Activated CD4-positive, alpha-beta T cell treated with anti-CD3 and anti-CD28 coated beads, Interleukin-2, amount 50 U/mL, for 16 hours (primary cell): ENCODE measurements at places on chromosomes 7 and 10.
A peak's percentile ranks its signal among the peaks of the same experiment; 100 is the strongest.

DNA sequence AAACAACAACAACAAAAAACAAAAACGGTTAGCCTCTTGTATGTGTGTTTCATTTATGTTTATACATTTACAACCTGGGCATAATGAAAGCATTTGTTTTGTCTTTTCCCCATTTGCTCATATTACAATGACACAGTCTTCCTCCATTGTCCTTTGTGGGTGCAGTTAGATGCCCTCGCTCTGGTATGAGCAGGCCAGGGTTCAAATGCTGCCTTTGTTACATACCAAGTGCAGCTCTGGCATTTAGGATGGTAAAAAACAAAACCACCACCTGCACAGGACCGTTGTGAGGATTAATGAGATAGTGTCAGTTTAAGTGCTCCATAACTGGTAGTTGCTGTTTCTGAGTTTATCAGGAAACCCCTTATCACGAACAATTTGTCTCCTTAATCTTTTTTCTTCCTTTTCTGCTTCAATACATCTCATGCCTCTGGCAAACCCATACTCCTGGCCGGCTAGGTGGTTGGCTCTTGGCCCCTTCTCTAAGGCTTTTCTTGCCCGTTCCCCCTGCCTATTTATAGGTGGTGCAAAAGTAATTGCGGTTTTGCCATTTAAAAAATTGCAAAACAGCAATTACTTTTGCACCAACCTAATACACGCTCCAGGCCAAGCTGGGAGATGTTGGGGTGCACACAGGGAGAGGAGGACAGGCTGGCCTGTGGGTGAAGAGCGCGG, 18.6 kb upstream of the TMEM225B start:
- no peak for DNase-seq

DNA sequence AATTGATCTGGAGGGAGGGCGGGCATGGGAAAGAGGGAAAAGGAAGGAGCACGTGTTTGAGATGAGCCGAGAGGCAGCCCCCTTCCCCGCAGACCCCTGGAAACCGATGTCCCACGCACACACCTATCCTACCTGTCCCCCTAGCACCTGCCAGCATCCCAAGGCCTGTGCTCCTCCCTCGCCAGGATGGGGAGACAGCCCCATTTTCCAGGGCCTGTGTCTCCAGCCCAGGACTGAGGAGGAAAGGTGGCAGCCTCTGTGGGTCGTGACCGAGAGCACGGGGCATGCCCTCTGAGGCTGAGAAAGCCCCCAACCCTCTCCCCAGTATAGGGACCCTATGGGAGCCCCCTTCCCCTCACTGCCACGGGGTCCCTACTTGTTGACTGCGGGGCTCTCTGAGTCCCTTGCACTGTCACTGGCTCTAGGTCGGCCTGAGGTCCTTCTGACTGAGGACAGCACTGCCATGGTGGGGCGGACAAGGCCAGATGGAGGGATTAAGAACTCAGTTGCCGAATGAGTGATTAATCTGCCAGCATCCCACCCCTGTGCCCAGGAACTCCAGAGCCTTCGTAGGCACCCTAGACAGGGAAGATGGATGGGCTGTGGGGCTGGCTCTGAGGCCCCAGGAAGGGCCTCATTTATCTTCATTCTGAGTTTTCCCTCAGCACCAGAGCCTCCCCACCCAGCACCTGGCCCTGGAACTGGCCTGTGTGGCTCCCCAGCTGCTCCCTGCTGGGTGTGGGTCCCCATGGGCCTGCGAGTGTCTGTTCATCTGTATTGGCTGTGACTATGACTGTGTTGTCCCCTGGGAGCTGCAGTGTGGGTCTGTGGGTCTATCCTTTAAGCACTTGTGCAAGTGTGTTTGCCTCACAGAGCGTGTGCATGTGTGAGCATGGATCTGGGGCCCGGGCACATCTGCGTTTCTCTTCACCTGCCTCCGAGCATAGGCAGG, 26.0 kb downstream of the CRHR2 start:
- no peak for DNase-seq

DNA sequence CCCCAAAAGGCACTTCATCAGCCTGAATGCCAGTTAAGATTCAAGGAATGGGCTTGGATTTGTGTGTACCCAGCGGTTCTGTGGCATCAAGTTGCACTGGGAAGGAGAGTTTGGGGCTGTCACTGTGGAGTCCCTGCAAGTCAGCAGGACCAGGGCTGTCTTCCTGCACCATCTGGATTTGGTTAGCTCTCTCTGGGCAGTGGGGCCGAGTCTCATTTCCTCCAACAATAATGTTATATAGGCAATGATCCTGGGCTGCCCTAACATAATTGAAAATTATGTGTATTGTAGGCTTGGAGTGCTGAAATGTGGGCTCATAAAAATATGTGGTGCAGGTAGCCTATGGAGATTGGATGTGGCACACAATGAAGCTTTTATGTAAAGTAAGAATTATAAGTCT, 87.2 kb downstream of the TCF7L2 start:
- DNase-seq: no peak

GRCh38 chr7:90777465-90777864, 181.3 kb downstream of the CDK14 start:
- no peak for DNase-seq

- peak; percentile 22 for DNase-seq
Measured at GRCh38 chr7:77887567-77887966, 89.0 kb downstream of the PHTF2 start.

- no peak for DNase-seq
Measured at GRCh38 chr10:31204090-31204489, 114.9 kb upstream of the ZEB1 start.

DNA sequence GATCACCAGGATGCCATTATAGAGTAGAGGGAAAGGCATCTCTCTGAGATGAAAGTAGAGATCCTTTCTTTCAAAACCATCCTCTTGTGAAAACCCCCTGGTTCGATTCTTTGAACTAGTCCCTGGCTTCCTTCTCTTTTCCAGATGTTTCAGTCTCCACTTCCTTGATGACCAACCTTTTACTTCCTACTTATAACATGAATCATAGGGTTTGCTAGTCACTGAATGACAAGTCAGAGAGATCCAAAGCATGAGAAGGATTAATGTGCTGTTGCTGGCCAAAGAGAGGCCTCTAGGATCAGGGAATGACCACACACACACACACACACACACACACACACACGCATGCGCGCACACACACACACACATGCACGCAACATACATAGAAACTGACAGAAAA, 161.1 kb upstream of the FRMD4A start:
- DNase-seq: no peak

GRCh38 chr10:34228066-34228465, 587.0 kb downstream of the PARD3 start:
- no peak for DNase-seq

- DNase-seq: peak; percentile 93
Measured at GRCh38 chr10:84267503-84268126, 22.8 kb downstream of the RGR start.

GRCh38 chr10:76732306-76732705, 905.3 kb downstream of the KCNMA1 start:
- DNase-seq: no peak

- DNase-seq: no peak
Measured at GRCh38 chr10:70918851-70919530, 30.6 kb upstream of the PCBD1 start.

- no peak for DNase-seq
Measured at GRCh38 chr10:94416896-94417295, 14.6 kb downstream of the TBC1D12 start.

DNA sequence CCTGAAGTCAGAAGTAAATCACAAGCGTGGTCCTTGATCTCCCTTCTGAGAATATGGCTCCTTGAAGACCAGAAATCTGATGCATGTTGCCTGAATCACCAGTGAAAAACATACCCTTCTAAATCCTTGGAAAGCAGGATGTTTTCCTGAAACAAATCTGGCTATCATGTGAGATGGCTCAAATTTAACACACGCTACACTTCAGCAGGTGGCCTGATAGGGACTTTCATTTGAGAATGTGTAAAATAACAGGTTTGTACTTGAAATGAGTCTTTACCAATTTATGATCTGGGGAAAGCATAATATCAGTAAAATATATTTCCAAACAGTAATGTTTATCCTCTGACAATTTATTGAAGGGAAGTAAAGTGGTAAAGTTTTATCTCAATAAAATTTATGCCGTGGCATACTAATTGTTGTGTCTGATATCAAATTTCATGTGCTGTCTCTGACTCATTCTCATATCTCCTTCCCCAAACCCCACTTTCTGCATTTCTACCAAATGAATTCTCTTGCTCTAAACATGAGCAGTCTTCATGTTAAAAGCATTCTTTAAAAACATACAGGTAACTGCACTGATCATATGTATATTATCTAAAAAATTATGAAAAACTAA, 17.4 kb downstream of the CYP3A4 start:
- DNase-seq: no peak

GRCh38 chr10:79243181-79244067, 103.8 kb upstream of the PPIF start:
- DNase-seq: peak; percentile 81

- peak; percentile 30 for DNase-seq
Measured at GRCh38 chr10:33416209-33416608, 81.7 kb upstream of the NRP1 start.

DNA sequence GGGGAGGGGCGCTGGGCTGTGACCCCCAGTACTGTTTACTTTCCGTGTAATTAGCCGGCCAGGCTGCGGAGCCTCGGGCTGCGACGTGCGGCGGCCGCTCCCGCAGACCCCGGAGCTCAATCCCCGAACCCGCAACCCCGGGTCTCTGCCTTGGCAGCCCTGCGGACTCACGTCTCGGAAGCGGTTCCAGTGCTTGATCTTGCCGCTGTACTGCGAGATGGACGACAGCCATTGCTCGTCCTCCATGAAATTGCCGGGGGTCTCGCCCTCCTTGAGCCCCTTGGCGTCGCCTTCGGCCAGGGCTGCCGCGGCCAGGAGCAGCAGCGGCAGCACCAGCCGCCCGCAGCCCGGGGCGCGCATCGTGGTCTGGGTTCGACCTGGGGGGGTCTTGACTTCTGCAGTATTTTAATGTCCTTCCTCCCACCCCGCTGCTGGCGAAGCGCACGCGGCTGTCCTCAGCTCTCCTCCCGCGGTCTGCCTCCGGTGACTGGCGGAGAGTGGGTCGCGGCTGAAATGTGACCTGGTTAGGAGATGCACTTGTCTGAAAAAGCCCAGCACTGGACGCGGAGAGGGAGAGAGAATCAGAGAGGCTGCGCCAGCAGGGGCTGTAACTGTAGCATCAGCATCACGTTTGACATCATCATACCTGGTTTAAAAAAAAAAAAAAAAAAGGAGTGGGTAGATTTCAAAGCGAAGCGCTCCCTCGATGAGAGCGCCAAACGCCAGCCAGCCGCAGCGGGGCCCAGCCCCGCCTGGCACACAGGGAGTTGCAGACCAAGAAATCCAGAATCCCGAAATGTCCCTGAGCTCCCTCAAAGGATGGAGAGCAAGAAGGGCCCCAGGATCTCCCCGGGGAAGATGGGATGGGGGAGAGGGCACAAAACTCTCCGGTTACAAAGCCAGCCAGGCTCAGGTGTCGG, at the start of gene SPOCK2:
TSS of gene SPOCK2 (minus strand) at position 583 of the 920 bp plus-strand sequence. CDS start at position 360, 223 bp downstream.
- DNase-seq: peak; percentile 69

DNA sequence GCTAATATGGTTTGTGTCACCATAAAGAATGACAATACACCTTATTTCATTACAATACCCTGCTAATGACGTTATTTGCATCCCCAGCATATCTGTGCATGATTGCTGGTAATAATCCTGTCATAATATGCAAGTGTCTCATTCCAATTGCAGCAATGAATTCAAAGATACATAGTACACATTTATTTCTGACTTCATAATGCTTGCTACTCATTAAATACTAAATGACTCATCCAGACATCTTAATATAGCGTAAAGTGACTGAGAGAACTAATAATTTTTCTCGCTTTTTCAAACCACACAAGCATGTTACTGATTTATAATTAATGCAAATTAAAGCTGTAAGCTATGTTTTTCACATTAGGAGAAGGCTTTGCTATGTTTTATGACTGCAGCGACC, 234.7 kb upstream of the MDFIC start:
- DNase-seq: no peak

GRCh38 chr10:121774404-121774803, 153.4 kb downstream of the ATE1 start:
- no peak for DNase-seq

DNA sequence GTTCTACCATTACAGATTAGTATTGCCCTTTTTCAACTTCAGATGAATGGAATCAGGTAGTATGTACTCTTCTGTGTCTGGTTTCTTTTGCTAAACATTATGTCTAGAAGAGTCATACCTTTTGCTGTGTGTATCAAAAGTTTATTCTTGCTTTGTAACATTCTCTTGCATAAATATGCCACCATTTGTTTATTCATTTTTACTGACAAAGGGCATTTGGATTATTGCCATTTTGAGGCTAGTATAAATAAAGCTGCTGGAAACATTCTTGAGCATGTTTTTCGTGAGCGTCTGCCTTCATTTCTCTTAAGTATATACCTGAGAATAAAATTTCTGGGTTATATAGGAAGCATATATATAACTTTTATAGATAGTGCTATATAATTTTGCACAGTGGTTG, 121.7 kb upstream of the CSTF2T start:
- no peak for DNase-seq

GRCh38 chr10:43843321-43844101, 194.8 kb upstream of the ZNF32 start:
- no peak for DNase-seq

GRCh38 chr7:82677493-82677892, 233.9 kb upstream of the CACNA2D1 start:
- peak; percentile 55 for DNase-seq

- no peak for DNase-seq
Measured at GRCh38 chr7:70591643-70592042, 540.3 kb upstream of the GALNT17 start.

GRCh38 chr7:101165958-101166647, 734 bp upstream of the VGF start:
- DNase-seq: no peak
